ENCODE measurements at places on chromosomes 5 and 9. TPM values are rescaled to one million over a fixed set of nuclear protein-coding genes. Genes with fewer than 3 reads are reported as not detected.

Gene ADRB2
- total RNA-seq: 0.25 TPM

DNA sequence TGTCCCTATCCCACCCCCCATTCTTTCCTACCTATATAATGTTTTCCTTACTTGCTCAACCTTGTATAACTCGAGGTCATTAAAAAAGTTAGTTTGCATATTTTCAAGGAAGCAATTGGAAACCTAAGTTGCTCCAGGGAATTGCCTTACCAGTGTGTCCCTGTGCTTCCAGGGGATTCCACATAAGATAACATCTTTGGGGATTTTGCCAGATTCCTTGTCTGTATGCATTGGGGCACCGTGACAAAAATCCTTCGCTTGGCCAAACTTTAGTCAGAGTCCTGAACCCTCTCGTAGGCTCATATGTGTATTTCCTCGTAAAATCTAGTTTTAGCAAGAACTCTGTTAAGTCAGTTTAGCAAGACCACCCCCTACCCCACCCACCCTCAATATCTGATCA lies 14.7 kb upstream of the OSMR start:
- H3K4me3 ChIP-seq: no peak overlapping the region
- no peaks in the 10 kb centered on the region for H3K36me3 ChIP-seq
- no peak for DNase-seq
- peaks cover 22% of the 10 kb centered on the region for H3K4me1 ChIP-seq
- H3K27me3 ChIP-seq: no peaks in the 10 kb centered on the region
- H3K27ac ChIP-seq: no peak overlapping the region

DNA sequence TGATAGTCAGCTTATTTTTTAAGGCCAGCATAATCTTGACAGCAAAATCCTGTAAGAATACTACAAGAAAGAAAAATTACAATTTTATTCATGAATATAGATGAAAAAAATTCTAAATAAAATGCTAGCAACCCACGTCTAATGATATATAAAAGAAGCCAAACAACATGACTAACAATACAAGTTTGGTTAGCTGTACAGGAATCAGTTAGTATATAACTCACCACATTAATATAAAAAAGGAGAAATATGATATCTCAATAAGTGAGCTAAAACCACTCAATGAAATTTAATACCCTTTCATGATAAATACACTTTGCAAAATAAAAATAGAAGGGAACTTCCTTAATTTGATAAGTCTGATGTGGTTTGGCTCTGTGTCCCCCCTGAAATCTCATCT lies 139.7 kb upstream of the MAN2A1 start:
- no peak overlapping the region for H3K27ac ChIP-seq
- no peak overlapping the region for H3K4me3 ChIP-seq
- H3K36me3 ChIP-seq: no peaks in the 10 kb centered on the region
- H3K27me3 ChIP-seq: no peaks in the 10 kb centered on the region

DNA sequence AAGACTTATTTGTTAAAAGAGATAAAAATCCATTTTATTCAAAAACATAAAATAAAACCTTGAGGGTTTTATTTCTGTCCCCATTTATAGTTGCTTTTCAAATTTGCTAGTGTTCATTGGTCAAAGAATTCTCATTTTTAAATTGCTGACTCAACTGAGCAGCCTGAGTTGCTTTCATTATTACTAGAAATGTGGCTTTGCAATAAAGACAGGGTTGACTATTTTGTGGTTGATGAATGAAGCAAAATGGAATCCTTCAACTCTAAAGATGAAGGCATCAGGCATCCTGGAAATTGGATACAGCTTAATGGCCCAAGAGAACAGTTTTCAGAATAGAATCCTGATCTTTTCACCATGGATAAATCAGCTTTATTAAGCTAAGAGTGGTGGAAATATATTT lies 23.9 kb upstream of the PPP3R2 start:
- no peak overlapping the region for H3K4me3 ChIP-seq
- no peaks in the 10 kb centered on the region for H3K36me3 ChIP-seq
- H3K4me1 ChIP-seq: no peaks in the 10 kb centered on the region
- H3K27ac ChIP-seq: no peak overlapping the region
- peaks cover 9% of the 10 kb centered on the region for H3K27me3 ChIP-seq

GRCh38 chr5:172407822-172408221 lies 46.5 kb downstream of the SH3PXD2B start:
- no peaks in the 10 kb centered on the region for H3K27me3 ChIP-seq
- no peak overlapping the region for H3K4me3 ChIP-seq

DNA sequence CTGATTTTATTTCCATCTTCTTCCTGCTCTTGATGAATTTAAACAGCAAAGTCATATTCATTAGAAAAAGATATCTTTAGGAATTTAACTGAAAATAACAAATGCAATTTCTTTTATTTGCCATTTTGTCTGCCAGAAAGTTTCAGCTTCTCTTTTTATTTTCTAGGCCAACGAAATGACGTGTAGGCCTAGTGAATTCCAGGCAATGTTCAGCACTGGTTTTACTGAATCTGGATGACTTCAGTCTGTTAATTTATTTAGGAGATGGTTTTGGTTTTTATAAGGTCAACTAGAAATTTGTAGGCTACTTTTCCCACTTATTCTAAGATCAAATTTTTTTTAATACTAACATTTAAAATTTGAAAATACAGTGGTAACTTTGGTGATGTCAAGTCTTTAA lies 129.1 kb upstream of the VCAN start:
- no peaks in the 10 kb centered on the region for H3K4me1 ChIP-seq
- H3K27me3 ChIP-seq: no peaks in the 10 kb centered on the region
- DNase-seq: no peak
- H3K27ac ChIP-seq: no peak overlapping the region

- H3K27ac ChIP-seq: no peak overlapping the region
- H3K27me3 ChIP-seq: no peaks in the 10 kb centered on the region
- no peak for DNase-seq
- no peak overlapping the region for H3K4me3 ChIP-seq
- H3K36me3 ChIP-seq: no peaks in the 10 kb centered on the region
Measured at GRCh38 chr9:22154064-22154463, 145.0 kb upstream of the CDKN2B start.

DNA sequence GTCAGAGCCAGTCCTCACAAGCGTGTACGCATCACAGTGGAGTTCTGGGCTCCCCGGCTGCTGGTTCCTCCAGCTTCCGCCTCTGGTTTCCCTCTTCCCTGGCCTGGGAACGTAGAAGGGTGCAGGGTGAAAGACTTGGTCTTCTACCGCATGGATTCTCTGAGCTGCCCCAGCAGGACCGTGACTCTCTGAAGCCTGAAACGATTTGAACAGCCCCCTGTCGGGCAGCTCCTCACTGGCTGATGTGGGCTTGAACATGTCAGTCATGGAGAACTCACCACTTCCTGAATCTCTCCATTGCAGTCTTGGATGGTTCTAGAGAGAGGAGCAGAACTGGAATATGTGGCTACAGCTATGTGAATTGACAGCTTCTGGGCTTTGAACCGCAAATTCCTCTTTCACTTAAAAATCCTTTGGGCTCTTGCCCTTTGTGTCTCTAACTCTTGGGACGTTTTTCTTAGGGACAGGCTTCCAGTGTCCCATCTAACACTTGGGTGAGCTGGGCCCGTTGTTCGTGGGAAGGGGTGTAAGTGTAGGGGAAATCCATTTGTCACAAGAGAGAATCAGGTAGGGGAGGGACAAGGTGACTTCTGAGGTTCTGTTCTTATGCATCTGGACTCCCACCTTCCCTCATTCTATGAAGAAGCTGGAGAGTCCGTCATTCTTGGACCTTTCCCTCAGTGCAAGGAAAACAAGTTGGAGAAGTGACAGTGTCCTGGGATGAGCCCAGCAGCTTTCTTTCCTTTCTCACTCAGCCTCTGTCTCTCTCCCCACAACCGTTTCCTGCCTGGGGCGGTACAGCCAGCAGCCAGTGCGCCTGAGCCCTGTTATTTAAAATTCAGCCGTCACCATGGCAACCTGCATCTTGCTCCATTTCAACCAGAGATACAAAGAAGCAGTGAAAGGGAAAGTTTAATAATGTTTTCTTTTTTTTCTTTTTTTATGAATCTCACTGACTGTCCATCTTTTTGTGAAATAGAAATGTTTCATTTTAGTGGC lies 84.7 kb downstream of the PTTG1 start:
- H3K27ac ChIP-seq: no peak overlapping the region
- DNase-seq: no peak
- H3K27me3 ChIP-seq: 0 out of 2 replicates have a peak, but pooled peaks cover 15% of the 10 kb centered on the region
- no peaks in the 10 kb centered on the region for H3K4me1 ChIP-seq
- H3K4me3 ChIP-seq: no peak overlapping the region

- no peak overlapping the region for H3K27ac ChIP-seq
- H3K36me3 ChIP-seq: no peaks in the 10 kb centered on the region
- H3K4me1 ChIP-seq: no peaks in the 10 kb centered on the region
- H3K4me3 ChIP-seq: no peak overlapping the region
- no peak for DNase-seq
Measured at GRCh38 chr9:38404314-38404713, 11.8 kb downstream of the ALDH1B1 start.

Gene ARHGEF39
- total RNA-seq: 29.8 TPM

GRCh38 chr9:15156241-15156640 lies 150.8 kb downstream of the TTC39B start:
- no peak for DNase-seq
- no peaks in the 10 kb centered on the region for H3K36me3 ChIP-seq
- no peaks in the 10 kb centered on the region for H3K4me1 ChIP-seq
- H3K27me3 ChIP-seq: no peaks in the 10 kb centered on the region
- no peak overlapping the region for H3K27ac ChIP-seq
- no peak overlapping the region for H3K4me3 ChIP-seq

- no peak for DNase-seq
- no peak overlapping the region for H3K4me3 ChIP-seq
- H3K27me3 ChIP-seq: no peaks in the 10 kb centered on the region
- H3K4me1 ChIP-seq: peaks cover 6% of the 10 kb centered on the region
Measured at GRCh38 chr9:69093471-69094103, 58.0 kb downstream of the FXN start.

DNA sequence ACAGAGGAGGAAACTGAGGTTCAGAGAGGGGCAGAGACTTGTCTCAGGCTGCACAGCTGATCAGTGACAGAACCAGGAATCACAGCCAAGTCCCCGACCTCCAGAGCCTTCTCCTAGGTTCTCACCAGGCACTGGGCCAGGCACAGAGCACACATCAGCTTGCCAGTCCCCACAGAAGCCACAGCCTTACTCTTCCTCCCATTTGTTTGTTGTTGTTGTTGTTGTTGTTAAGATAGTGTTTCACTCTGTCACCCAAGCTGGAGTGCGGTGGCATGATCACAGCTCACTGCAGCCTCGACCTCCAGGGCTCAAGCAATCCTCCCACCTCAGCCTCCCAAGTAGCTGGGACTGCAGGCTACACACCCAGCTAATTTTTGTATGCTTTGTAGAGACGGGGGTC lies 41.4 kb downstream of the NAIF1 start:
- no peak overlapping the region for H3K4me3 ChIP-seq
- no peaks in the 10 kb centered on the region for H3K36me3 ChIP-seq
- H3K27ac ChIP-seq: no peak overlapping the region
- H3K27me3 ChIP-seq: no peaks in the 10 kb centered on the region
- no peaks in the 10 kb centered on the region for H3K4me1 ChIP-seq

Gene SPATA31C1
- total RNA-seq: not detected

Gene PCDHB15
- total RNA-seq: 0.07 TPM

GRCh38 chr9:16202221-16202620 lies 649.4 kb downstream of the CCDC171 start:
- no peak overlapping the region for H3K4me3 ChIP-seq
- no peaks in the 10 kb centered on the region for H3K27me3 ChIP-seq
- H3K4me1 ChIP-seq: peaks cover 14% of the 10 kb centered on the region
- no peaks in the 10 kb centered on the region for H3K36me3 ChIP-seq

DNA sequence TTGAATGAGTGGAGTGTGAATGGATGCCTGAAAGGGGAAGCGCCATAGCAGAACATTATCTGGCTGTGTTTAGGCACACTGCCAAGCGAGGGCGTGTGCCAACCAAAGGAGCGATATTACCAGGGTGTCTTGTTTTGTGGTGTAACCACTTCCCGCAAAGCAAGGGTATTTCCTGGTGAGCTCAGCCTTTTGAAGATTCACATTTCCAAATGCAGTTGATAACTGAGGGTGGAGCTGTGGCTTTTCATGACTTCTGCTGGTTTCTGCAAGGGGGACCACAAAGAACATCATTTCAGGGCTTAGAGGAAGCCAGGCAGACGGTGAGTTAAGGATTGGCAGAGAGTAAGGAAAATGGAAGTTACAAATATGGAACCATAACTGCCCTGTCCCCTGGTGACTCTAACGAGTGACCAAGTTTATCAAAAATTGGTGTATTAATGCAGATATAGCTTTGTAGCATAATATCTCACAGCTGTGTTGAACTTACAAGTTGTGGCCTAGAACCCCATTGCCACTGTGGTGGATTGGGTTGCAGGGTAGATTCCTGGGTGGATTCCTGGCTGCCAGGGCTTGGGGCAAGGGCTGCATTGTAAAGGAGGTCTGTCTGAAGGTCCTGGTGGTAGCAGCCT lies 71.4 kb downstream of the RALGPS1 start:
- H3K36me3 ChIP-seq: no peaks in the 10 kb centered on the region
- peak; percentile 93 for DNase-seq
- H3K27me3 ChIP-seq: peaks cover 7% of the 10 kb centered on the region

GRCh38 chr9:28329323-28329722 lies 756.0 kb upstream of the C9orf72 start:
- DNase-seq: no peak
- H3K36me3 ChIP-seq: no peaks in the 10 kb centered on the region
- no peak overlapping the region for H3K27ac ChIP-seq
- H3K4me1 ChIP-seq: no peaks in the 10 kb centered on the region

DNA sequence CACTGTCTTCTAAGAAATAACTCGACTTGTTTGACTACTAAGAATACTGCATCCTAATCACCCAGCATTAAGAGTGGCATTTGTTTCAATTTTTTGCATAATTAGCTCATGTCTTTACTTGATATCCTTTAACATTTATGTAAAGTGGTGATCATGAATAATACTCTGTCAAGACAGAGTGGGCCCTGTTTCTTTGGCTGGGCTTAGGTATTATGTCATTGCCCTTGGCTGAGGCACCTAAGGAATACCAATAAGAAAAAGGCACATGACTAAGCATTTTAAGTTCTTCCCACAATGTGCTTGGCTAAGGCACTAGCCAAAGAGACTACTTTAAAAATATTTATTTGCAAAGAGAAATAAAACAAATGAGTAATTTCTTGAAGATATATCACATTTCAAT lies 308.1 kb downstream of the CTNND2 start:
- no peak overlapping the region for H3K27ac ChIP-seq
- H3K4me3 ChIP-seq: no peak overlapping the region
- no peak for DNase-seq
- H3K27me3 ChIP-seq: no peaks in the 10 kb centered on the region
- no peaks in the 10 kb centered on the region for H3K36me3 ChIP-seq
- no peaks in the 10 kb centered on the region for H3K4me1 ChIP-seq

Gene TPPP
- 3.9 TPM for total RNA-seq

GRCh38 chr5:107809201-107810034 lies 138.7 kb upstream of the EFNA5 start:
- DNase-seq: no peak
- H3K36me3 ChIP-seq: no peaks in the 10 kb centered on the region
- no peaks in the 10 kb centered on the region for H3K27me3 ChIP-seq
- peaks cover 8% of the 10 kb centered on the region for H3K4me1 ChIP-seq
- H3K27ac ChIP-seq: no peak overlapping the region
- no peak overlapping the region for H3K4me3 ChIP-seq

Gene ADAMTS12
- 0.05 TPM for total RNA-seq

Gene C5orf63
- 4.4 TPM for total RNA-seq

- peaks cover 11% of the 10 kb centered on the region for H3K4me1 ChIP-seq
- DNase-seq: no peak
- H3K36me3 ChIP-seq: no peaks in the 10 kb centered on the region
- no peak overlapping the region for H3K27ac ChIP-seq
- H3K4me3 ChIP-seq: no peak overlapping the region
Measured at GRCh38 chr5:89421035-89421434, 538.1 kb upstream of the MEF2C start.

Gene BICD2
- total RNA-seq: 23.4 TPM

GRCh38 chr5:39058178-39058921 lies 15.8 kb downstream of the RICTOR start:
- H3K36me3 ChIP-seq: no peaks in the 10 kb centered on the region
- H3K27ac ChIP-seq: no peak overlapping the region
- H3K4me1 ChIP-seq: no peaks in the 10 kb centered on the region
- no peak overlapping the region for H3K4me3 ChIP-seq

Data from HCT116 (cell line).